ENCODE measurements at places on chromosomes 5 and 9.
A peak's percentile ranks its signal among the peaks of the same experiment; 100 is the strongest.

- no peak for DNase-seq
These were observed 93.5 kb downstream of the PLPP1 start for GRCh38 chr5:55441107-55441771.

- DNase-seq = no peak
These were observed at the start of gene BNC2 for GRCh38 chr9:16870596-16871335. Gene BNC2, minus strand, starts transcription at chr9:16870670. Its CDS starts 22 bp downstream, at chr9:16870648.

DNA sequence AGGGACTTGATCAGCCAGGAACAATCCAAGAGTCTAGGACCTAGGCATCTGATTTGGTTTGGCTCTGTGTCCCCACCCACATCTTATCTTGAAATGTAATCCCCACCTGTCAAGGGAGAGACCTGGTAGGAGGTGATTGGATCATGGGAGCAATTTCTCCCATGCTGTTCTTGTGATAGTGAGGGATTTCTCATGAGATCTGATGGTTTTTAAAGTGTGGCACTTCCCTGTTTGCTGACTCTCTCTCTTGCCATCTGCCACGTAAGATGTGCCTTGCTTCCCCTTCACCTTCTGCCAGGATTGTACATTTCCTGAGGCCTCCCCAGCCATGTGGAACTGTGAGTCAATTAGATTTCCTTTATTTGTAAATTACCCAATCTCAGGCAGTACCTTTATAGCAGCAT is 201.7 kb upstream of the ACTBL2 start:
- no peak for DNase-seq

- no peak for DNase-seq
These were observed 439.0 kb upstream of the MPDZ start for GRCh38 chr9:13718539-13718938.

- no peak for DNase-seq
These were observed 82.7 kb downstream of the BNC2 start for GRCh38 chr9:16787724-16788123.

DNA sequence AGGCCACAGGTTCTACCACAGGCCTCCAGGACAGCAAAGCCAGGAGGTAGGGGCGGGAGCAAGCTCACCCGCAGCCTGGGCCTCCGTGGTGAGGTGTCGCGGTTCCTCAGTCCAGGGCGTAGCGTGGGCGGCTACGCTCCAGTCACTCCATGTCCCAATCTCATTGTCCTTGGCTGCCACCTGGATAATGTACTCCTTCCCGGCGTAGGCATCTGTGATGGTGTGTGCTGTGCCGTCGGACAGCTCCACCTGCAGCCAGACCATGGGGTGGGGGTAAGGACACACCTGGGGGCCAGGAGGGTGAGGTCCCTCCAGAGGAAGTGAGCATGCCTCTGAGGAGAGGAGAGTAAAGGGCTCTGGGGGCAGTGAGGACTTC is 29.8 kb upstream of the ENHO start:
- no peak for DNase-seq

GRCh38 chr5:142717582-142718215 is 31.8 kb upstream of the FGF1 start:
- DNase-seq = no peak

GRCh38 chr5:179893958-179894895 is 13.5 kb downstream of the TBC1D9B start:
- no peak for DNase-seq

DNA sequence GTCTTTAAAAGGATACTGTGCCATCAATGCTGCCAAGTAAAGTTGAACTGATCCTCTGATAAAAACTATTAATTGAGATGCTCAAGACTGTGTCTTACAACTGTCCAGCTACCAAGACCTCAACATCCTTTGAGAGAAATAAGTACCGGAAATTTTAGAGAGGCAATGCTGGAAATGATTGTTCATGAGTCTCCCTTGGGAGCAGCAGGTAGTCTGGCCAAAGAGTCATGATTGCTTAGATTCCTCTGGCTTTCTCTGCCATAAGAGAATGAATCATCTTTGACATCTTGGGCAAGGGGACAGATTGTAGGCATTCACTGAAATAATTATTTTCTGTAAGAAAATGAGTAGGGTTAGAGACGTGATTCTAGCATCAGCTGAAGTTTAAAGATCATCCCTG is 466.6 kb upstream of the DAB2 start:
- DNase-seq = no peak

DNA sequence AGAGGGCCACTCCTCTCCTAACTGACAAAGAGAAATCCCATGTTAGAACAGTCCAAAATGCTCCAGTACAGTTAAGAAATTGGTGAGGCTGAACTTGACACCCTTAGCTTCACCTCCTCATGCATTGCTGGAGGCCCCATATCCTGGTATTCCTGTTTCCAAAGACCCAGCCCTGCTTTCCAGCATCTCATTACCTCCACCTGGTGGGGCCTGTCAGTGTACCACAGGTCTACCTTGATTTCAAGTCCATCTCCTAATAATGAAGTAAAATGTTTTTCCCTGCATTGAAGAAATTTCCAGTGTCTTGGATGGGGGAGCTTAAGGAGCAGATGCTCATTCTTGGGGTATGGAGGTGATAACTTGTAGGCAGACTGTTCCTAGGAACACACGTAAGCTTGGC is 70.6 kb upstream of the S1PR3 start:
- no peak for DNase-seq

- DNase-seq = no peak
These were observed 21.9 kb downstream of the FGF18 start for GRCh38 chr5:171441246-171441791.

DNA sequence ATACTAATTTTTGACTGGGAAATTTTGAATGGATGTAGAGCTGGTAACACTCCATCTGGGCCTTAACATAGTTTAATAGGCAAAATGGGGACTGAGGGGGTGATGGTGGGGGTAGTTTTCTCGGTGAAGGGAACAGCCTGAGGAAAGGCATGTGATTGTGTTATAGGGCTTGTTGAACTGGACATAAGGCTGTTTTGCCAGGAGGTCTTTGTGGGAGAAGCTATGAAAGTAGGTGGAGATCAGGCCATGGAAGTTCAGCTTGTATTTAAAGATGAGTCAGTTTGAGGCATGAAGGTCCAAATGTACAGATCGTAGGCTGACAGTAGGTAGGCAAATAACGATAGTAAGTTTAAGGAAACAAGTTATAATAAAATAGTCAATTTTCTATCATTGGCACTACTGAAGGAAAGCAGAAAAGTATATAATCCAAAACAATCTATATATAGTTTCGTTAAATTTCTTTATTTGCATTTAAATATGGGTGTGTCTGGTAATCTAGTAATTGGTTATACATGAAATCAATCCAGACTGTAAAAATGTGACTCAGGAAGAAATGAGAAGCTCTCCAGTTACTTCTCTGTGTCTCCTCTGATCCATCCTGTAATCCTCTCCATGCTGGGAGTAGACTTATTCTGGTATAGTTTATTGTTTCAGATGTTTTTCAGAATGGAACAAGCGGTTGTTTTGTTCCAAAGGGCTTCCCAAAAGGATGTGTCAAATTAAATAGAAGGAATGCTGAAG is 2.8 kb downstream of the CSNK1G3 start:
- DNase-seq = no peak

DNA sequence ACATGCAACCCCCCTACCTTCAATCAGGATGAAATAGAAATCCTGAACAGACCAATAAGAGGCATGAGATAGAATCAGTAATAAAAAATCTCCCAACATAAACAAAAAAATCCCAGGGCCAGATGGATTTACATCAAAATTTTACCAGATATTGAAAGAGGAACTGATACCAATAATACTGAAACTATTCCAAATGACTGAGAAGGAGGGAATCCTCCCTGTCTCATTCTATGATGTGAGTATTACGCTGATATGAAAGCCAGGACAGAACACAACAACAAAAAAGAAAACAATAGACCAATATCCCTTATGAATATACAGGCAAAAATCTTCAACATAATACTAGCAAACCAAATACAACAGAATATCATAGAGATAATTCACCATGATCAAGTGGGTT is 109.0 kb upstream of the SMC2 start:
- no peak for DNase-seq

DNA sequence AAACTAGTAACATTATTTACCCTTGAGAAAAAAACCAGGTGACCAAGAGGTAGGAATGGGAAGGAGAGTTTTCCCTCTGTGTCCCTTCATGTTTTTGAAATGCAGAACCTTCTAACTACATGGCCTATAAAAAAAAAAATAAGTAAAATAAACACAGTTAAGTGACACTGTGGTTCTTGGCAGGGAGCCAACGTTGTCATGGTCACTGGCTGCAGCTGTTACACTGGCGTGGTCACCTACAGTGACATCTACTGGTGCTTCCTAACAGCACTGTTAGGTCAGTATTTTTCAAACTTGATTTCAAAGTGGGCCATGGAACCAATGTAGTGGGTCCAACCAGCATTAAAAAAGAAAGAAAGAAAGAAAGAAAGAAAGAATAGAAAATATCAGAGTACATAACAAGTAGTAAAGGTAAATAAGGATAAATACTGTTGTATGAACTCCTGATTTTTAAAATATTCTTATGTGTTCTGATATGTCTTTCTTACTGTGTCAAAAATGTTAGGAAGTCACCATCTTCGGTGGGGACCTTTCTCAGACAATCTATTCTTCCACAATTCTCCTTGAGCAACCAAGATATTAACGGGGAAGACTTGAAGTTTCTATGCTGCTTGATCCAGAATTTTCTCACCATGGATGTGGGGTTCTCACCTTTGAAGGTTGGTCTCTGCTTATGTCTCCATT is 59.1 kb upstream of the PJA2 start:
- DNase-seq = peak; percentile 22

- DNase-seq = no peak
These were observed 4.2 kb downstream of the SERINC5 start for GRCh38 chr5:80251636-80252035.

DNA sequence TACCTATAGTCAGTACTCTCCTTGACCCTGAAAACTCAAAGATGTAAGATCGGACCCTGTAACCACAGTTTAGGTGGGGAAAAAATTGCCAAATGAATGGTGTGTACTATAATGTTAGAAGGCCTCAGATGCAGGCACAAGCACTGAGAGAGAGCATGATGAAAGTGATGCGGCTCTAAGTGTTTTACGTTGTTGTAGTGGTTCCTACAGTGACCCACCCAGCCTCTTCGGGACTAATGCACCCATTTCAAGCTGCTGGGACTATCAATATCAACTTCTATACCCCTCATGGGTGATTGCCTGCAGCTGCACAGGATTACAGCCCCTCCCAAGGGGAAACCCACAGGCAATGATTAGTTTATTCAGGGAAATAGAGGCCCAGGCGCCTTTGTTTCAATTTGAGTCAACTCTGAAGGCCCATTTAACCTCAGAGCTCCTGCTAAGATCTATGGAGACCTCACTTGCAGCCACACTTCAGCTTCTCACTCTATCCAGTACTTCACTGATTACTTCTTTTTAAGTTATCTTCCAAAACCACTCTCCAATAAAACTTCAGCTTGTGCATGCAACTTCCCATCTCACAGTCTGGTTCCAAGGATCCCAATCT is 340.7 kb downstream of the NR2F1-AS1 start:
- DNase-seq = no peak

- no peak for DNase-seq
These were observed 213.0 kb downstream of the FBXL17 start for GRCh38 chr5:108168915-108169314.

GRCh38 chr9:33340186-33340585 is 49.9 kb downstream of the NFX1 start:
- DNase-seq = no peak

DNA sequence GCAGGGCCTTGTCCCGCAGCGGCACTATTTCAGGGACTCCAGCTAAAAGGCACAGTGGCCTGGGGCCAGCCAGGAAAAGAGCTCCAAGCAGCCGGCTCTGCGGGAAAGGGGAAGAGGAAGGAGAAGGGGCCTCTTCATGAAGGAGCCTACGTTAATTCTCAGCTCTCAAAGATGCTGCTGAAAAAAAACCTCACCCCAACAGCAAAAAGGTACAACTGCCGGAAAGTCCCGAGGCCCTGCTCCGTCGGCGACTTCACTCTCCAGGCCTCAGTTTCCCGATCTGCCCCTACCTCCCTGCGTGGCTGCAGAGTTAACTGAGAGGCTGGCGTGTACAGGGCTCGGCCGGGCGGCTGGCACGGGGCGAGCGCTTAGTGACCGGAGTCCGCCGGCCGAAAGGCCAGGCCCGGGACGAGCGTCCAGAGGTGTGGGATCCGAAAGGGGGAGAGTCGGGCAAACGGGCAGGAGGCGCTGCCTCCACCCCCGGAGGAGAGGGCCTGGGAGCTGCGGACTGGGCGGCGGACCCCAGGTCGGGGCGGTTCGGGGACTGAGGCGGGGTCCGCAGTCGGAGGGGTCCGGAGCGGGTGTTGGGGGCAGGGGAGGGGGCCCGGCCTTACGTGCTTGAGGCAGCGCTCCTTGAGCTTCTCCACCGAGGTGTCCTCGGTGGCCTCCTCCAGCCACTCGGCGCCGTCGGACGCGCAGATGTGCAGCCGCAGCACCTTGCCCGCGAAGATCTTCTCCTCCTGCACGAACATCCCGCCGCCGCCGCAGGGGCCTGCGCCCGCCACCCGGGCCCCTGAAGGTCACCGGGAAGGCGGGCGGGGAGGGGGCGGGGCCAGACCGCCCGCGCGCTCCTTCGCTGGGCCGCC is 529 bp downstream of the UBAC1 start:
- DNase-seq = no peak

- DNase-seq = no peak
These were observed 222.3 kb downstream of the PBX3 start for GRCh38 chr9:125969462-125969861.

GRCh38 chr9:28056006-28056405 is 482.7 kb upstream of the C9orf72 start:
- DNase-seq = no peak

DNA sequence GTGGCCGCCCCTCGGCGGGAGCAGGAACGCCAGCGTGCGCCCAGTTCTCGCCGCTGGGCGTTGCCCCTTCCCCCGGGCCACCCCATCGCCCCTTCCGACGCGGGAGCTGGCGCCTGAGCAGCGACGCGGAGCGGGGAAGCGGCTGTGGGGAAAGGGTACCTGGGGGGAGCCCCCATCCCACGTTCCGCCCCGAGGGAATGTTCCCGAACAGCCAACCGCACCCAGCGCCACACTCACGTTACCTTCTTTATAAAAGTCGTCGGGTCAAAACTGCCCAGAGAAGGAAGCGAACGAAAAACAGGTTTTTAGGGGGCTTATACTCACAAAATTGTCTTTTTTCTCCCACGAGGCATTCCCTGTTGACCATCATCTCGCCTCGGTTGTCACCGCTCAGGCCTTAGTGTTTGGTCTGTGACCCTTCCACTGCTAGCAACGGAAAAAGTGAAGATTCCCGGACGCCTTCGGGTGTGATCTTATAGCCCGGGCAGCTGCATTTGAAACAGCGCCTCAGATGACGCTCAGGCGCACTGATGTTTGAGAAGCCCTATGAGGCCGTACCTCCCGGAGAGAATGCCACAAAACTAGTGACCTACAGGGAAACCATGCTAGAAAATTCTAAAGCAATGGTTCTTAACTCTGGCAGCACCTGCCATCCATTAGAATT is 475 bp upstream of the GOLM1 start:
- DNase-seq = no peak

DNA sequence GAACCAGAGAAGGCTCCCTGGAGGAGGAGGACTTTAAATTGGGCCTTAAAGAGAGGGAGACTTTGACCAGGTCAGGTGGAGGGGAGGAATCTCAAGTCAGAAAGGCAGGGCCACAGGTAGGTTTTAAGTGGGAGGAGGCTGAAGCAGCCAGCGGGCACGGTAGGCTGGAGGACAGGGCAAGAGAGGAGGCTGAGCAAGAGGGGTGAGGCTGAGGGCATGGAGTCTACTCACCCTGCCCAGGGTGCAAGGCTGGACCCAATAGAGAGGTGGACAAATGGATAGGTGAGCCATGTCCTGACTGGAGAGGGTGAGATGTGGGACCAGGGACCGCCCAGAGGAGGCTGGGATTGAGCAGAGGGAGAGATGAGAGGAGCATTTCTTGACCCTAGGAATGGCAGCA is 25.6 kb upstream of the TRIM14 start:
- DNase-seq = no peak

All from stimulated activated CD4-positive, alpha-beta T cell treated with anti-CD3 and anti-CD28 coated beads, TNF-alpha, amount 100 ng/mL, for 24 hours (primary cell).